ENCODE measurements at places on chromosomes 1 and 21.

GRCh38 chr1:166960858-166961474 is 14.4 kb downstream of the ILDR2 start:
- no peak for DNase-seq

DNA sequence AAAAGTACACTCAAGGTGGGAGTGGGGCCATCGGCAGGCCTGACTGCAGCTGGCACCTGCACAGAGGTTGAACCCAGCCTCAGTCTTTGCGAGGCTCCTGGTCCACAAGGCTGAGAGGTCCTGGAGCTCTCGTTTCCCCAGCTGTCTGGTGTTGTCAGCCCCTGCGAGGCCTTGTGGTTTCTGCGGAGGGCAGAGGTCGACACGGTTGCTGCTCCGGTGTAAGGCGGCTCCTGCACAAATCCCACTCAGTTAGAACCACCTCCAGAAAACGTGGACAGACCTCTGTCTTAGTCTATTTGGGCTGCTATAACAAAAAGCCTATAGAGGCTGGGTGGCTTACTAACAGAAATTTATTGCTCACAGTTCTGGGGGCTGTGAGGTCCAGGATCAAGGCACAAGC is 5.8 kb downstream of the KIAA1614 start:
- DNase-seq = peak; percentile 44

DNA sequence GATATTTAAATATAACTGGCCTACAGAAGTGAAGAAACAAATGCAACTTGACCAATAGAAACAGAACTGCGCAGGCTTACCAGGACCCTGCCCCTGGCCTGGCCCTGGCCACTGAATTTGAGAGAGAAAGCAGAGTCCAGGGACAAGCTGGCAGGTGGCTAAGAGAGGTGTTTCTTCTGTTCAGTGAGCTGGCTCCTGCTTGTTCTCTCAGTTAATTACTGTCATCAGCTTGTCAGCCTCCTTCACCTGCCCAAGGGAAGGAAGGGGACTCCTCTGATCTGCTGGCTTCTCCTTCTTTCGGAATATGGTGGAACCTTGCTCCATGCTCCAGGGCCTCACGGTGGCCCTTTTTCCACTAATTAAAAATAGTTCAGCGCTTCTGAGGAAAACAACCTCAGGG is 388.4 kb downstream of the DISC1 start:
- no peak for DNase-seq

DNA sequence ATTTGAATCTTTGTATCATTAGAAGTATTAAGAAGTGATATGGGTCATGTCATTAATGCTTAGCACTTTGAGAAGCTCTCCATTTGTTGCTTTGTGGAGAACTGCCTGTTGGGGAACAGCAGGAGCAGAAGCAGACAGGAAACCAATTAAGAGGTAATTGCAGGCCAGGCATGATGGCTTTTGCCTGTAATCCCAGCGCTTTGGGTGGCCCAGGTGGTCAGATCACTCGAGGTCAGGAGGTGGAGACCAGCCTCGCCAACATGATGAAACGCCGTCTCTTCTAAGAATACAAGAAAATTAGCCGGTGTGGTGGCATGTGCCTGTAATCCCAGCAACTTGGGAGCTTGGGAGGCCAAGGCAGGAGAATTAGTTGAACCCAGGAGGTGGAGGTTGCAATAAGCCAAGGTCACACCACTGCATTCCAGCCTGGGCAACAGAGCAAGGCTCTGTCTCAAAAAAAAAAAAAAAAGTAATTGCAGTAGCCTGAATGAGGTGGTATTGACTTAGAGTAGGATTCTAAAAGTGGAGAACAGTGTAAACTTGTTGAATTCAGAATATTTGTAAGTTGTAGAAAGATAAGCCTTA is 57.8 kb upstream of the FASLG start:
- no peak for DNase-seq

DNA sequence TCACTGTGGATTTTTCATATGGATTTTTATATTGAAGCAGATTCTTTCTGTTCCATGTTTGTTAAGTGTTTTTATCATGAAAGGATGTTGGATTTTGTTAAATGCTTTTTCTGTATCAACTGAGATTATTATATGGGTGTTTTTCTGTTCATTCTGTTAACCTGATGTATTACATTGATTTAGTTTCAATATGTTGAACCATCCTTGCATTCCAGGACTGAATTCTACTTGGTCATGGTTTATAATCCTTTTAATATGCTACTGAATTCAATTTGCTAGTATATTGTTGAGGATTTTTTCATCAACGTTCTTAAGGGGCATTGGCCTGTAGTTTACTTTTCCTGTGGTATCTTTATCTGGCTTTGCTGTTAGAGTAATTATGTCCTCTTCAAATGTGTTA is 55.8 kb downstream of the CCDC30 start:
- no peak for DNase-seq

GRCh38 chr21:44547656-44548331 is 3.5 kb downstream of the KRTAP10-2 start:
- DNase-seq = peak; percentile 45

- DNase-seq = no peak
These were observed 3.1 kb downstream of the FUCA1 start for GRCh38 chr1:23864801-23865542.

- no peak for DNase-seq
These were observed 22.8 kb downstream of the GABPA start for GRCh38 chr21:25757531-25757930.

DNA sequence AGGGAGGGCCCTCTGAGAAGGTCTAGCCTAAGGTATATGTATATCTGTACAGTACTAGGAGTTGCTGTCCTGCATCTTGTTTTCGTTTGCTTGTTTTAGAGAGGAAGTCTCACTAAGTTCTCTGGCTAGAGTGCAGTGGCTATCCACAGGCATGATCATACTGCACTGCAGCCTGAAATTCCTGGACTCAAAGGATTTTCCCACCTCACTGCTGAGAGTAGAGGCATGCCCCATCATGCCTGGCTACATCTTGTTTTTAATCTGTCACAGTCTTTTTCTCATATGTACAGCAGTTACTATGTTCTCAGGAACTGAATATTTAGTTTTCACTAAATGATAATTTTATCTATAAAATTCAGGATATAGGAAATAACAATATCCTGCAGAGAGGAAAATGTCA is 15.3 kb upstream of the PYHIN1 start:
- DNase-seq = no peak

DNA sequence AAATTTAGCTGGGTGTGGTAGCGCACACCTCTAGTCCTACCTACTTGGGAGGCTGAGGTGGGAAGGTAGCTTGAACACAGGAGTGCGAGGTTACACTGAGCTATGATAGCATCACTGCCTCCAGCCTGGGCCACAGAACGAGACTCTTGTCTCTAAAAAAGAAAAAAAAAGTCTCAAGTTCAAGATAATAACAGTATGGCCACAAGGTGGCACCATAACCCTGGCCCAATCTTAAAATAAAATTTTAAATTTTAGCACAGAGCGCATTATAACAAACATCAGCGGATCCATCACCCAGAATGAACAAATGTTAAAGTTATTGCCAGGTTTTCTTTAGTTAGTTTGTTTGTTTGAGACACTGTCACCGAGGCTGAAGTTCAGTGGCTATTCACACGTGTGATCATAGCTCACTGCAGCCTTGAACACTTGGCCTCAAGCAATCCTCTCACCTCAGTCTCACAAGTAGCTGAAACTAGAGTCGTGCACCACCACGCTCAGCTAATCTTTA is 2.9 kb upstream of the HTR6 start:
- peak; percentile 46 for DNase-seq

- no peak for DNase-seq
These were observed 409.9 kb upstream of the ESRRG start for GRCh38 chr1:217133092-217133491.

GRCh38 chr1:236998546-236998945 is 5.7 kb downstream of the MT1HL1 start:
- DNase-seq = no peak

- DNase-seq = no peak
These were observed 49.8 kb upstream of the SCAF4 start for GRCh38 chr21:31781737-31782136.

GRCh38 chr1:33384040-33384812 is 46.7 kb downstream of the PHC2 start:
- DNase-seq = no peak

DNA sequence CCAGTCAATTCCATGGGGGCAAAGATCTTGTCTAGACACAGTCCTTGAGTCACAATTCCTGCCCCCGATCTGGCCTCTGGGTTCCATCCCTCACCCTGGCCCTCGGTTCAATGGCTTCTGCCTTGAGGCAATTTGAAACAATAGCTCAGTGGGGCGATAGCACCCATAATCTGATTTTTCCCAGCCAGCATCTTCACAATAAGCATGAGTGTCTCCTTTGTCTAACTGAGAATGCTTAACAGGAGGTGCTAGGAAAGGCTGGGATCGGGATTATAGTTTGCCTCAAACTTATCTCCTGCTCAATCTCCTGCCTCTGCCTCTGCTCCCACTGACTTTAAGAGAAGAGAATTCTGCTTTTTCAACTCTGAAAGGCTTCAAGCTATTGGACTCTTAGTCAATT is 293.9 kb upstream of the PROX1 start:
- DNase-seq = no peak

DNA sequence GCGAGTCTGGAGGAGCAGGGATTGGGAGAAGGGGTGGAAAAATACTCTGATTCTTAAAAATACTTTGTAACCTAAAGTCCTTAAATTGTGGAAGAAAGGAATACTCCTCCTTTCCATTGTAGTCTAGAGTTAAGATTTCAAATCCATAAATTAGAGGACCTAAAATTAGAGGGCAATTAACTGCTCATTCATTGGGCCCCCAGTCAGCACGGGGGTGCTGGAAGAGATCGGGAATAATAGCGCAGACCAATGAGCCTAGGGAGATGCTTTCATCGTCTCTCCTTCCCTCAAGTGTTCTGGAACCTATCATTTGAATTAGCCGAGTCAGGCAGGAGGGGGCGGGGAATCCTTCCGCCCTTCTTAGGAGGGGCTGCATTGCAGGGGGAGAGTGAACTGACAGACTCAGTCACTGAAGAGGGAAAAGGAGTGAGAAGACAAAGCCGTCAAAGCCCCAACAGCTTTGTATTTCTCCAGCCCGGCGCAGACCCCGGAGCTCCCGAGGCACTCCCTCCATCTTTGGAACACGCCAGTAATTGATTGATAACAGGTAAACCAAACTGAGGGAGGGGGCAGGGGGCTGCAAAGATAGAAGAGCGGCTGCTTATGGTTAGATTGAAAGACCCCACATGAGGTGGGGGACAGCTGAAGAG is at the start of gene MLLT11:
TSS of gene MLLT11 (plus strand) at position 391 of the 650 bp plus-strand sequence. CDS start 6,828 bp downstream, outside the sequence.
- peak; percentile 85 for DNase-seq

DNA sequence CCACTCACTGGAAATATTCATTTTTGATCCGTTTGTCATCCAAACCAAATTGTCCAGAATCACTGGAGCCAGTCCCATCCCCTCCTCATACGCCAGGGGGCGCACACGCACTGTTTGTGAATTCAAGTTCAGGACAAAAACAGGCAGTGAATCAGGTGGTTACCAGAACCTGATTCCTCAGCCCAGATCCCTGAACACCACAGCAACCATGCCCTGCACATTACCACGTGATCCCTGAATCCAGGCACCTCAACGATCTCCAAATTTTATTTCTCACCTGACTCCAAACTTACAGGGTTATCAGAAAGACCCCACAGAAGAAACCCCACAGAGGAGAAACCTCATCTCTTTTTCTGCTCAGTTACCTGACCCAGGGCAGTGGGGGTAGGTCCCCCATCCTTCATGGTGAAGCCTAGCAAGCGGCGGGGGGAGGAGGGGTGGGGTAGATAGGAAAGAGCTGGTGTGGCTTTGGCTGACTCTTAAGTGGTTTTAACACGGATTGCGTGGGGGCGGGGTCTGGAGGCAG is 1.4 kb upstream of the PTPRF start:
- DNase-seq = peak; percentile 61

DNA sequence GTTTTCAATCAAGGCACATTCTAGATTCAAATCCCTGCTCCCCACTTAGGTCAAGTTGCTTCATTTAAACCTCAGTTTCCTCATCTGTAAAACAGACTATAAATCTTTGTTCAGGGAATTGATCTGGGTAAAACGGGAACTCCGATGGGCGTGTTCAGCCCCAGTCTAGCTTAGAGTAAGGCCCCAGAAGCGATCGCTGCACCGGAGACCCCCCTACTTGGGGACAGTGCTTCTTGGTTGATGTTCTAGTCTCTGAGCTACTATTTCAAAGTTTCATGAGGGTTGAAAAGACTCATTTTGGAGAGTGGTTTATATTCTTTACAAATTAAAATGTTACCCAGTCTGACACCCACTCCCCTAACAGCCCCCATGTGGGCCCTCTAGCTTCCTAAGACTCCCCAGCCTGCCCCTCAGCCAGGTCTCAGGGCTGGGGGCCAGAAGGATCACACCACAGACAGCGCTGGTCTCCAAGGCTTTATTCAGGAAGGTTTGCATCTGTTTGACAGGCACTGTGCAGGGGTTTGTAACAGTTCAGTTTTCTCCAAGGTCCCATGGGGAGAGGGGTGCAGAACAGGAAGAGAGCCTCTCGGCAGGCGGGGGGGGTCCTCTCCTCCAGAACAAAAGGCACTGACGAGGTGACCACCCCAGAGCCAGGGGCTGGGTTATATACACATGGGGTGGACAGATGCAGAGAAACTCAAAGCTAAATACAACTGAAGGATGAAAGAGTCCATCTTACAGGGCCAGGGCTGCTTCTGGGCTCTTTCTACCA is 82.9 kb downstream of the STUM start:
- no peak for DNase-seq

DNA sequence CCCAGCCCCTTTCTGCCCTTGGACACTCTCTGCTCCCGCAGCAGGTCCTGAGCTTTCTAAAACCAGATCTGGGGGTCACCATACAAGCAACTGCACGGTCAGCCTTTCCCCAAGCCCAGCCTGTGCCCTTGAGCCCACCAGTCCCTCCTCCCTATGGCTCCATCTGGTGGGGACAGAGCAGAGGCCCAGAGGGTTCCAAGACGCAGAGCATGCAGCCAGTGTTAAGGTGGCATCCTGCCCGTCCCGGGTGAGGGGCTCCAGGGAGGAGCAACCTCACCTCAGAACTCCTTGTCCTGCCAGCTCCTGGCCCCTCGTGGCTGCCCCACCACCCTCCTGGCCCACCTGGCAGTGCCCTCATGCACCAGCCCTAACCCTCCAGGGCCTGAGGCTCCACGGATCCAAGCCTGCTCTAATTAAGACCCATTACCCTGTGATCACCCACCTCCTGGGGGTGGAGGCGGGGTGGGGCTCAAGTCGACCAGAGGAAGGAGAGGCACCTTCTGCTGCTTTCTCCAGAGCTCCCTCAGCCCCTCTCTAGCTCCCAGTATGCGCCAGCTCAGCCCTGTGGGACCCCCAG is 8.5 kb downstream of the CHD5 start:
- DNase-seq = no peak

DNA sequence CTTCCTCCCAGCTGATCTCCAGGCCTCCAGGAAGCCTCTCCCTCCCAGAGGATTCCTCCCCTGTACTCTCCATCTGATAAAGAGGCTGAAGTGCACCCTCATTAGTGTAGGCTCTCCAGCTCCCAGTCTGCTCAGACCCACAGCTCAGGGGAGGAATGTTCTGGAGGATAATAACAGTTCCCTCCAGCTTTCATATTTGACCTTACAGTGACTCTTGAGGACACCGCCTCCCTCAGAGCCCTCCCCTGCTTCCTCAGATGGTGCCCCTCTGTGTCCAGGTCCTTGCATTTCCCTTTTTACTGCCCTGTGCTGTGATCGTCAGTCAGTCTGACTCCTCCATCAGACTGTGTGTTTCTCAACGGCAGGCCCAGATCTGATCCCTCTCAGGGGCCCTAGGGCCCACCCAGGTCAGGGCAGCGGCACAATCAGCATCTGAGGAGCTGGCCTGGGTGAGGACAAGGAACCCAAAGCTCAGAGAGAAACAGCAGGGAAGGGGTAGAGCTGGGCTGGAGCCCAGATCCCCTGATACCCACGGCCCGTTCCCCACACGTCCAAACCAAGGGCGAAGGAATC is 1.1 kb upstream of the SHISAL2A start:
- DNase-seq = no peak

GRCh38 chr1:206700445-206701036 is 15.8 kb downstream of the MAPKAPK2 start:
- DNase-seq = no peak
